ENCODE measurements at places on chromosomes 1 and 21. TPM values are rescaled to one million over a fixed set of nuclear protein-coding genes. Genes with fewer than 3 reads are reported as not detected.

The SYF2 gene
- total RNA-seq, result 30.8 TPM

The KLF17 gene
- not detected for total RNA-seq

The LCE3D gene
- 8.8 TPM for total RNA-seq

The SLC44A3 gene
- 2.0 TPM for total RNA-seq

The RPF1 gene
- 50.9 TPM for total RNA-seq

The ZC3H12A gene
- total RNA-seq, result 24.5 TPM

The NR1I3 gene
- not detected for total RNA-seq
